ENCODE measurements at places on chromosomes 4 and X.

- DNase-seq: no peak
Observed at GRCh38 chr4:26685250-26685649, 101.4 kb downstream of the TBC1D19 start.

GRCh38 chrX:42021058-42021457 is 97.7 kb upstream of the CASK start:
- DNase-seq: no peak

- no peak for DNase-seq
Observed at GRCh38 chr4:41579043-41579442, 41.1 kb downstream of the LIMCH1 start.

DNA sequence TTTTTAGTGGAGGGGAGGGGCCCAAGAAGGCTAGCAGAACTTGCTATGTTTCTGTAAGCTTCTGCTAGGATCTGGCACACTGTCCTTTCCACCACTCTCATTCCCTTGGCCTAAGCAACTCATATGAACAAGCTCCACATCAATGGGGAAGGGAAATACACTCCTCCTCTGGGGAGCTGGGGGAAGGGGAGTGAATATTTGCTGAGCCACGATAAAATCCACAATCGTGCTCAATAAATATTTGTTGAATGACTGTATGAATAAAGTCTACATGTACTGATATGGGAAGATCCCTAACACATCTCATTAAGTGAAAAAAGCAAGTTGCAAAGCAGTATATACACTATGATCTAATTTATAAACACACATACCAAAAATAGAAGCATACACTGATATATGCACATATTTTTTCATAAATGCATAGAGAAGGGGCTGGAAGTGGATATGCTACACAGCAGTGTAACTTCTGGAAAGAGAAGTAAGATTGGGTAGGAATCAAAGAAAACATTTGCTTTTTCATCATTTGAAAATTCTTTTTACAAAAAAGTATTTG is 95.8 kb upstream of the EFHC2 start:
- no peak for DNase-seq

GRCh38 chr4:107572281-107572680 is 147.8 kb downstream of the PAPSS1 start:
- DNase-seq: no peak

- DNase-seq: no peak
Observed at GRCh38 chr4:73080789-73081188, 11.3 kb upstream of the COX18 start.

GRCh38 chr4:139984471-139984870 is 169.5 kb downstream of the MAML3 start:
- no peak for DNase-seq

DNA sequence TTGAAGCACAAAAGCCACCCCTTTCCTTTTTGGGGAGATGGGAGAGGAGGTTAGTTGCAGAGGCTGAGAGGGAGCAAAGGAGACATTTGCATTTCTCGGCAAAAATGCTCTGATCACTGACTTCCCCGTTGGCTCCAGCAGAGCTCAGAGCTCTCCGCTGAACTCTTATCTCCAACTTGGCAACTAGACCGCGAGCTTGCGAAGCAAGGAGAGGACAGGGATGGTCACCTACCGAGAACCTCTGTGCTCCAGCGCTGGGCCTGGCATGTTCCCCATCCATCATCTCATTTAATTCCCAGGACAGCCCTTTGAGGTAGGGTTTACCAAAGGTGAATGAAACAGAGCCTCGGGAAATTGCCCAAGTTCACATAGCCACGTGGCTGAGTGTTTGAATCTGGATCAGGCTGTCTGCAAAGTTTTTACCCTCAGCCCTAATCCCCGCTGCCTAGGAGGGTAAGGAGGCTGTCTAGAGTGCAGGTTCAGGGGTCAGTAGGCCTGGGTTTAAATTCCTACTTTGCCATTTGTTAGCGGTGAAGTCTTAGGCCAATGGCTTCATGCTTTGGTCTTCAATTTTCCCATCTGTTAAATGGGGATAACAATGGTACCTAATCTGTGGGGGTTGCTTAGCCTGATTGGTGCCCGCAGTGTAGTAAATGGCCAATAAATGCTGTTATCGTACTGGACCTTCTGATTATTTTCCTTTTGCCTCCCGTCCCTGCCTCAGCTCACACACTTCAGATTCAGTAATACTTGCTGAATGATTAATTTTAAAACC is 3.8 kb upstream of the CITED1 start:
- DNase-seq: no peak

GRCh38 chr4:6309777-6310176 is 40.1 kb downstream of the WFS1 start:
- DNase-seq: no peak

GRCh38 chr4:55868581-55869090 is 15.2 kb downstream of the EXOC1 start:
- no peak for DNase-seq

DNA sequence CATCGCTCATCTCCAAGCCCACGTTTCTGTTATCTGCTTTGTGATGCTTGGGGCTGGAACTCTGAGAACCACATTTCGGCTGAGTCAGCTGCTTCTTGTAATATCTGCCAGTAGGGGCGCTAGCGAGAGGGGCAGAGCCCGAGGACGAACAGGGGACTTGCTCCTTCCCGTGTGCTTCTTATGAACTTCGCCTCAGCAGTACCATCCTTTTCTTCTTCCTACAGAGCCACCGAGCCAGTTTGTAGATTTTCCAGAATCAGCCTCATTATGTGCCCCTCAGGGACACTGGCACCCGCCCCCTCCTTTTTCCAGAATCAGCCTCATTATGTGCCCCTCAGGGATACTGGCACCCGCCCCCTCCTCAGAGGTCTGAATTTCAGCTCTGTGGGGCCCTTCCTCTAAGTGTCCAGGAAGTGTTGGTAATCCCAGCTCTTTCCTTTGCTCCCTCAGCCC is 441.7 kb upstream of the RASGEF1B start:
- DNase-seq: peak; percentile 62

DNA sequence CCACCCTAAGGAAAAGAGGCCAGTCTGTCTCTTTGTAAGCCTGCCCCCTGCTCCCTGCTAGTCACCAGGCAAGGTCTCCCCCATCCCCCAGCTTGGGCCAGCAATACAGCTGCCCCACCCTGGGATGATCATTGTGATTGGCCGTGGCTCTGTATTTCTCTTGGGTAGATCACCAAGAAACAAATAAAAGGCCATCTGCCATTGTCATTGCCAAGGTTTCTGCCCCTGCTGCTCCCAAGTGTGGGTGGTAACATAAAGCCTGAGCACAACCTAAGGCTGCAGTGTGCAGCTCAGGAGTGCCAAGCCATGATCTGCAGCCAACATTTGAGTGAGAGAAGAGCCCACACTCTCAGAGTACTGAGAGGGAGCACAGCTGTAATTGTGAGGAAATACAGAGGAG is 241.0 kb upstream of the POF1B start:
- DNase-seq: no peak

GRCh38 chr4:7344636-7345155 is 90.0 kb downstream of the PSAPL1 start:
- DNase-seq: no peak

DNA sequence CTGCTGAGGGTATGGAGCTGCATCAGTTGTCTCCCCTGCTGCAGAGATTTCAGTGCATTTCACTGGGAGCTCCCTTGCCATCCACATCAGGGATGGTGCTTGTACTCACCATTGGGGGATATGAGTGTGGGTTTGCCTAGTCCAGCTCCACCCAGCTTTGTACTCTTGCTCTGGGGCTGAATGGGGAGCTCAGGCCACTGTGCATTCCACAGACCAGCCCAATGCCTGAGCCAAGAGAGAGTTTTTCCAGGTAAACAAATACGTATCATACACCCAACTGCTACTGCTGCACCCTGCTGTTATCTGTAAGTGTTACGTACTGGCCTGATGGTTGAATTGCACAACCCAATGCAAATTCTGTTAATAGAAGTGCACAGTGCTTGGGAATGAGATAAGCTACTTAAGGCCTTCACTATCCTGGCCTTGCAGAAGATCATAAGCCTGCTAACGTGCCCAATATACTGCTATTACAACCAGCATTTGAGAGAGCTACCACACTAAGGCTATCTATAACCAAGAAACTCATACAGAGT is 205.0 kb upstream of the DMD start:
- DNase-seq: no peak

DNA sequence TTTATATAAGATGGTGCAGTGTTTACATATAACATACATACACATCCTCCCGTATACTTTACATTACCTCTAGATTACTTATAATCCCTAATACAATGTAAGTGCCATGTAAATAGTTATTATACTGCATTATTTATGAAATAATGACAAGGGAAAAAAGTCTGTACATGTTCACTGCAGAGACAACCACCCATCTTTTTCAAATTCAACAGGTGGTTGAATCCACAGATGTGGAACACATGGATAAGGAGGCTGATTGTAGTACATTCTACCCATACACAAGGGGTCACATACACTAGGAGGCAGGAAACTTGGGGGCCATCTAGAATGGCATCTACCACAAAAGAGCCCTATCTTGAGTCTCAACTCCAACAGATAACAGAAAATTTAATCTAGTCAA is 3.4 kb upstream of the IDS start:
- DNase-seq: no peak

DNA sequence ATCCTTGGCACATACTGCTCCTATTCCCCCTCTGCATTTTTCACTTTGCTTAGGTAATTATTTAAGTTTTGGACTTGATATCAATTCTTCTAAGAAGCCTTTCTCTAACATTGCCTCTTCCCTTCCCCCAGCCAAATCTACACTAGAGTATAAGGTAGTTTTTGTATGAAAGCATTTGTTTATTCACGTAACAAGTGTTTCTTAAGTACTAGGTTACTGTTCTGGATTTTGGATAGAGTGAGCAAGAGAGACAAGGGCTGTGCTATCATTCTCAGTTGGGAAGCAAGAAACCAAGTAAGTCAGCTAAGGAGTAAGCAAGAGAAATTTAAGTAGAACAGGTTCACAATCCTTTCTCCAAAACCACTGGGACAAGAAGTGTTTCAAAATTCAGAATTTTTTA is 55.9 kb upstream of the HHIP start:
- DNase-seq: no peak

DNA sequence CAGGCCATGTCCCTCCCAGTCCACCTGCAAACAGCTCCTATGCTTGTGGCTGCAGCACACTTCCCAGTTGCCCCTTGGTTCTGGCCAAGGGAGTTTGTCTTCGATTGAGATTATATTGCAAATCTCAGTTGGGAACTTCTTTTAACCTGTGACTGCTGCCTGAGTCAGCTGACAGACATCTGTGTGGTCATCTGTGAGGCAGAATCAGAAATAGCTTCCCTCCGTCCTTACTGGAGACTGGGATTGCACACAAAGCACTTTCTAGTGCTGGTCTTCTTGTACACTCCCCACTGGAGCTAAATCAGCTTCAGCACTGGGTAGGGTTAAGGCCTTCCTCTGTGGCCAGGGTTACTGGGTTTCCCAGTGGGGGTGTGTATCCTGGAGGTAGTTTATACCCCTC is 34.3 kb downstream of the ZNF330 start:
- no peak for DNase-seq

DNA sequence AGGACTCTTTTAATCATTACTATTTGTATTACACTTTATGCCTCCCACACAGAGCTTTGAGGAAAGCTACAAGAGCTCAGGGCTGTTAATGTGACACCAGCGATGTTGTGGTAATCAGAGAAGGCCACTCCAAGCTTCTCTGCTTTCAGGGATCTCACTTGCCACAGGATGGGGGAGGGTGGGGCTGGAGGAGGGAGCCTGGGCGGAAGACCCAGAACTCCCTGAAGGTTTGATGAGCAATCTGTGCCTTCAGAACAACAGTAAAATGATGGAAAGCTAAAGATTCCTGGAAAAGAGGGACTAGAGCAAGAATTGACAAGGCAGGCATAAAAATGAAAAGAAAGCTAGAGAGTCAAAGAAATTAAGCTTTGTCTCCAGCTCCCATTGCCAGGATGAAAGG is 75.6 kb downstream of the MAML3 start:
- no peak for DNase-seq

DNA sequence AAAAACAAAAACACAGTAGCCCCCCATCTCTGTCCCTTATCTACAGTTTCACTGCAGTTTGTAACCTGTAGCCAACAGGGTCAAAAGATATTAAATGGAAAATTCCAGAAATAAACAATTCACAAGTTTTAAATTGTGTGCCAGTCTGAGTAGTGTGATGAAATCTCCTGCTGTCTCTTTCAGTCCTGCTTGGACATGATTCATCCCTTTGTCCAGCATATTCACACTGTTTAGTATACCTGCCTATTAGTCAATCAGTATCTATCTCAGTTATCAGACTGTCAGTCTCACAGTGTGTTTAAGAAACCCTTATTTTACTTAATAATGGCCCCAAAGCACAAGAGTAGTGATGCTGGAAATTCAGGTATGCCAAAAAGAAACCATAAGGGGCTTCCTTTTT is 21.9 kb downstream of the CNOT6L start:
- DNase-seq: no peak

- DNase-seq: no peak
Observed at GRCh38 chrX:28848707-28849106, 261.5 kb downstream of the IL1RAPL1 start.

GRCh38 chr4:176760471-176760870 is 32.3 kb downstream of the VEGFC start:
- DNase-seq: no peak

GRCh38 chr4:167421201-167421600 is 186.9 kb upstream of the SPOCK3 start:
- DNase-seq: no peak

GRCh38 chrX:70313503-70313902 is 23.6 kb downstream of the KIF4A start:
- no peak for DNase-seq

DNA sequence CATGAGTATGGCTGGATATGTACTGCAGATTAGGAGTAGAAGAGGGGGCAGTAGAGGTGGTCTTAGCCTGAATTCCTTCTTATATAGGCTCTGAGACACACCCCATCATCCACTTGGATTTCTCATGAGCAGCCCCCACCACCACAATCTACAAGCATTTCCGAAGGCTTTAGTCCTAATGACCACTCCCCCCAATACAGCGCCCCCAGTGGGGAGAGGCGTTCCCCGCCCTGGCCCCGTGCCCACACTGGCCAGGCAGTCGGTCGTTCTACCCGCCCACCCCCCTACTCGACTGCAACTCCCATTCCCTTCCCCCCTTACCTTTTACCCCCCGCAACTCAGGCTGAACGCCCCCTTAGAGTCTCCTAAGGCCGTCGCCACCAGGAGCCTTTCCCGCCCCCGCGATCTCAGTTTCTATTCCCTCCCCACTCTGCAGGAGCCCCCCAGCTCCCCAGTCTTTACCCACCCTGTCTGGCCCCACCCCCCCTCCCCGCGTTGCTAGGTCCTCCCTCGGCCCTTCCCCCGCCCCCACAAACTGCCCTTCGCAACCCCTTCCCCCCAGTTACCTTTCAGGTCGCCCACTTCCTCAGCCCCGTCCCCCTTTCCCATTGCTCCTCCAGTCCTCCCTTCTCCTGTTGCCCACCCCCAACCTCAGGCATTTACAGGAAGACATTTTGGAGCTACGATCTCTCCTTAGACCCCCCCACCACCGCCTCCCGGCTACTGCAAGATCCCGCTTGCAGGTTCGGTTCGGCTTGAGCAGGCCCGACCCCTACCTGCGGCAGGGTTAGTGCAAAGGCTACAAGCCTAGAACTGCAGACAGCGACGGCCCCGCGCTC is 468 bp downstream of the ZMYM3 start:
- peak; percentile 71 for DNase-seq

- DNase-seq: no peak
Observed at GRCh38 chr4:54976682-54977081, 148.7 kb downstream of the KDR start.
